ENCODE measurements at places on chromosomes 7 and 10. TPM values are rescaled to one million over a fixed set of nuclear protein-coding genes. Genes with fewer than 3 reads are reported as not detected.

Gene TMEM236
- not detected for total RNA-seq

Gene DCLRE1A
- 3.3 TPM for total RNA-seq

Gene ELN
- not detected for total RNA-seq

Gene ZNF789
- 8.3 TPM for total RNA-seq

Gene ATRNL1
- total RNA-seq = not detected

Gene OR2A12
- total RNA-seq = not detected

- no peak for DNase-seq
Observed at GRCh38 chr10:79025199-79025832, 43.5 kb upstream of the ZMIZ1 start.

- DNase-seq = no peak
Observed at GRCh38 chr7:30445770-30446169, 32.8 kb downstream of the NOD1 start.

GRCh38 chr7:101813402-101814019, 3.9 kb upstream of the CUX1 start:
- DNase-seq = no peak

GRCh38 chr10:136465-136762, 1.2 kb downstream of the ZMYND11 start:
- DNase-seq = no peak

DNA sequence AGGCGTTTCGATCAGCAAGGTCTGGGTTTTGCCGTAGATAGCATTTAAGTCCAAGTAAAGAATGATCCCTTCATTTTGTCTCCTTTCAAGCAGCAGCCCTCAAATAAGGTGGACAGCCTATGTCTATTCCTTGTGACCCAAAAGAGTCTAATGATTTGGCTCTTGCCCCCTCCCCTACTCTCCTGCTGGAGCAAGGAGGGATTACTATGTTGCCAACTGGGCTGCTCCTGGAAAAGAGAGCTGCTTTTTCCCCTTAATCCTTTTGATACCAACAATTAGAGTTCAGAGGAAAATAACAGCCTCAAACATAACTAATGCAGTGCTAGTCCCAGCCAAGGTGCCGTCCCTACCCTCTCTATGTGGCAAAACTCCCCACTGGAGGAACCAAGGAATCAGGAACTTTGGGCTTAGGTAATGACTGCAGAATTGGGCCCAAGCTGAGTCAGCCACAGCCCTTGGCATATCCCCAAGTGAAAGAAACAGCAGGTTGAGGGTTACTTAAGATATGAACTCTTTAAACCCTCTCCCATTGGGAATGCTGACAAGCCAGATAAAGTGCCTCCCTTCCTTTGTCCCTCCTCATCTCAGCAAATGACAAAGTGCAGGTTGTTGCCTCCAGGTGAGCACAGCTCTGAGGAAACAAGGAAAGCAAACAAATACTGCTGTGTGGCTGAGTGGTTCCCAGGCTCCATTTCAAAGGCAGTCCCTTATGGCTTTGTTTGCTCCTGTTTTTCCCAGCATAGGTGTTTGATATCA, 643.7 kb downstream of the INHBA start:
- DNase-seq = peak; percentile 62

DNA sequence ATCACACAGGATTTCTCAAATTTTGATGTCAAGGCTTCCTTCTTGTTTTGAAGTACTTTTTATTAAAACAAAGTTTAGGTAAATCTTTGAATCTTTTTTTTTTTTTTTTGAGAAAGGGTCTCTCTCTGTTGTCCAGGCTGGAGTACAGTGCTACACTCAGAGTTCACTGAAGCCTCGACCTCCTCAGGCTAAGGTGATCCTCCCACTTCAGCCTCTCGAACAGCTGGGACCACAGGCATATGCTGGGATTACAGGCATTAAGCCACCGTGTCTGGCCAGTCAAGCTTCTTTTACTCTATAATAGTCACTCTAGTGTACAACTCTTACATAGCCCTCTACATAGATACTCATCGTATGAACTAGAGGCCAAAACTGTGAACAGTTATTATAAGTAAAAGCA, 3.4 kb downstream of the RUFY2 start:
- DNase-seq = no peak

DNA sequence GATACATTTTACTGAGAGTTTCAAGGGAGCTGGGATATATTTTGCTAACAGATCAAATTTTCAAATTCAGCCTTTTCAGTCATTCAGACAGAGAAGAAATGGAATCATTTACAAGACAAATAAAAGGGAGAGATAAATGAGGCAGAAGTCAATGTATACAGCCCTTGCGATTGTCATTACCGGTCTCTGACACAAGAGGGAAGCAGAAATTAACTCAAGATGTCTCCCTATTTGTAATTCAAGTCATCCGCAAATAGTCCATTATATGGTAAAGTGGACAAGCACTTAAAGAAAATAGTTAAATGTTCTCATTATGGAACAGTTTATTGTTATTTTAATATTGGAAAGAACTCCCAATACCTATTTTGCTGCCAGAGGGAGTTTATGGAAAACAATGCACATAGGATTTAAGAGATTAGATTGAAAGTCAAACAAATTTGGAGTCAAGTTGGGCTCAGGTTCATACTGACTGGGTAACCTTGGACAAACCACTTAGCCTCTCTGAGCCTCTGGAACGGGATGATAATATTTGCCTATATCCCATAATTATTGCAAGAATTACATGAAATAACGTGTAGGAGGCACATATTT, 89.3 kb upstream of the PRKCQ start:
- peak; percentile 40 for DNase-seq

DNA sequence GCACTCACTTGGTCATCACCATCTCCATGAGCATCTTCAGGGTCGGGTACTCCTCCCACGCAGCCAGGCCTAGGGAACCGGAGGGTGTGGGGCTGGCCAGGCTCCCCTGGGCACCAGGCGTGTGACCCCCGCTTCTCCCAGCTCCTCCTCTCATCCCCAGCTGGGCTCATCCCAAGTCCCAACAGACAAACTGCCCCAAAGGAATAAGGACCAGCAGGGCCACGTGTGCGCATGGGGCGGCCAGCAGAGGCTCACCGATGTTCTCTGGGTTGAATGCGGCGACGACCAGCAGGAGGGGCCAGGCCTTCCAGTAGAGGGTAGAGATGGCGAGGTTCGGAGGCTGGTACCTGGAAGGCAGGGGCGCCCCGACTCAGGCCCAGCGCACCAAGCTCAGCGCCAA, 14.9 kb downstream of the INTS1 start:
- no peak for DNase-seq

- no peak for DNase-seq
Observed at GRCh38 chr7:121163699-121164098, 165.1 kb upstream of the WNT16 start.

- no peak for DNase-seq
Observed at GRCh38 chr10:80421707-80422536, 13.6 kb downstream of the PRXL2A start.

GRCh38 chr10:55750458-55750857, 610.6 kb downstream of the ZWINT start:
- peak; percentile 70 for DNase-seq

DNA sequence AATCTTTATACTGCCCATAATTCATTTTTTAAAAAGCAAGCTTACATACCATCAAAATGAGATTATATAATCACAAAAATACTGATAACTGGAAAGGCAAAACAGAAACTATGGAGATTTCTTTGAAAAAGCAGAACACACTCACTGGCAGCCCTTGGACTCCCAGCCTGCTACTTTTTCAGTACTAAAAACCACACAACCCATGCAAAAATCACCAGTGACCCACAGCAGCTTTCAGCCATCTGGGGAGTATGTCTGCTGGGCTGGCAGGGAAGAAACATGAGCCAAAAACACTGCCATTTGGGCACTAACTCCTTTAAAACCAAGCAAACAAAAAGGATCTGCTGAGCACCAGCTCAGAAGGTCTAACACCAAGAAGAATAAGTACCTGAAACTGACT, 80.0 kb upstream of the DDC start:
- no peak for DNase-seq

- DNase-seq = no peak
Observed at GRCh38 chr10:83994325-83994724, 145.0 kb upstream of the GHITM start.

- no peak for DNase-seq
Observed at GRCh38 chr7:94998266-94999068, 91.1 kb downstream of the PPP1R9A start.

GRCh38 chr7:120955577-120956149, 5.1 kb downstream of the ING3 start:
- DNase-seq = no peak

GRCh38 chr7:19783541-19783940, 10.1 kb upstream of the TMEM196 start:
- DNase-seq = no peak

DNA sequence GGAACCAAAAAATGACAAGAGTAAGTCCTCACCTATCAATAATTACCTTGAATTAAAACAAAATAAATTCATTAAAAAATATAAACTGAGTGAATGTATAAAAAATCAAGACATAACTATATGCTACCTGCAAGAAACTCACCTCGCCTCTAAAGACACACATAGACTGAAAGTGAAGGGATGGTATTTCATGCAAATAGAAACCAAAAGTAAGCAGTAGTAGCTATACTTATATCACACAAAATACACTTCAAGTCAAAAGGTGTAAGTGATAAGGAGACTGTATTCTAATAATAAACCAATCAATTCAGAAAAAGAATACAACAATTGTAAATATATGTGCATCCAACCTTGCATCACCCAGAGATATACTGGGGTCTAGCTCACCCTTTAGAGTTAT, 332.6 kb downstream of the SH2D4B start:
- DNase-seq = no peak

DNA sequence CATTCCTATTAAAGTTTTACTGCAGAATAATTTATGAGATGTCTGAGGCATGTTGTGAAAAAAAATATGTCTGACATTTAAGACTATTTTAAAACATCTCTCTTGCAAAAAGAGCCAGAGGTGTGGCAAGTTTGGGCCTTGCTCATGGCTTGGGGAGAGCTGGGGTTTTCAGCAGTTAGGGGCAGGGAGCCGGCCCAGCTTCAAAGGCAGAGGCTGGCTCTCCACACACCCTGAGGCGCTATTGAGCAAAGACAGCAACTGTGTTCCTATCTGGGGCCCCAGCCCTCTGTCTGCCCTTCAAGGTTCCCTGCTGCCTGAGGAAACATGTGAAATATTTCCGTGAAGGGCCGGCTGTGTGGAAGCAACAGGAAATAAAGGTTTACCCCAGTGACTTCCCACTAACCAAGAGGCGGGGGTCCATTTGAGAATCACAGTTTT, 94.0 kb downstream of the SORBS1 start:
- no peak for DNase-seq

Data from PC-3 (cell line).